Activated gamma-delta T cell treated with anti-CD3 and anti-CD28 coated beads, Interleukin-2, amount 50 U/mL, for 16 hours (primary cell): ENCODE measurements at places on chromosomes 4 and X.

DNA sequence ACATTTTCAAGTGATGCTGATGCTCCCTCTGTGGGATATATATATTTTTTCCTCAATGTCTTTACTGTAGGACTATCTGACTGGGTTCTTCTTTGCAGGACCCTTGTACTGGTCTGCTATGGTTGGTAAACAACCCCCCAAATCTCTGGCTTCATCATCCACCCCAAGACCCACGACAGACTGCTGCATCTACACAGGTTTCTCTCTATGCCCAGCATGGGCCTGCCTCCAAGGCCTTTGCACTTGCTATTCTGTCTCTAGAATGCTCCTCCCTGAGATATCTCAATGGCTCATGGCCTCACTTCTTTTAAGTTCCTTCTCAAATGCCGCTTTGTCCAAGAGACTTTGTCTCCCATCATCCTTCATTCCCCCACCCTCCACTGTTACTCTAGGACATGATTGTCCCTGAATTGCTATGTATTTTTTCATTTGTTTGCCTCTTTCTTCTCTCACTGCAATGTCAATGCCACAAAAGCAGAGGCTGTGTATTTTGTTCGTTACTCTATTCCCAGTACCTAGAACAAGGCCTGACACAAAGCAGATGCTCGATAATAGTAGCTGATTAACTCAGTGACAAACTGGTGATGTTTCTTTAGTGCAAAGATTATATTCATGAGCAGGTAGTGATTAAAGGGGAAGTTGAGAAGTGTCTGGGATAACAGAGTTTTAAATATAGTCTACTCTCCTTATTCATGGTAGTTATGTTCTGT lies 6.6 kb downstream of the EVC start:
- no peak for DNase-seq

DNA sequence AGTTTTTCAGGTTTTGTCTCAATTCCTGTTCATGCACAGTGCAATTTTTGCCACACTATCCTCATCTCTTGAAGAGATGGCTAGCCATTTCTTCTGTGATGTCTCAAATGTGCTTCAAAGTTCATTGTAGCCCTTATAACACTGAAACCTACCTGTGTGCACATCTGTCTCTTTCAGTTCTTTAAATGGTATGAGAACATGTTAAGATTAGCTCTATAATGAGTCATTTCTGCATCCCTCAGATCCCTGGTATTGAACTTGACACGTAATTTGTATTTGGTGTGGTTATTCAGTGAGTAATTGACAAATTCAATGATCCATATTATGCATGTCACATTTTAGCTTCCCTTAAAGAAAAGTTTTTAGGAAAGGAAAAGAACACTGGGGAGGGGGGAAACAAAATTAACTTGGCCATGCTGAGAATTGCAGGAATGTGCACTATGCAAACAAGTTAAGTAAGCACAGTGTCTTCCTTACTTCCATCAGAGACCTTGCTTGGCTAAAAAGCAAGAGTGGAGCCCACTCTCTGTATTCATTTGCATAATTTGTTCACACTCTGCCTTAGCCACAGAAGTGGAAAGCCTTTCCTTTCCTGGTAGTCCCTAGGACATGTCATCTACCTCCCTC lies 659.8 kb upstream of the MAGEB2 start:
- no peak for DNase-seq

DNA sequence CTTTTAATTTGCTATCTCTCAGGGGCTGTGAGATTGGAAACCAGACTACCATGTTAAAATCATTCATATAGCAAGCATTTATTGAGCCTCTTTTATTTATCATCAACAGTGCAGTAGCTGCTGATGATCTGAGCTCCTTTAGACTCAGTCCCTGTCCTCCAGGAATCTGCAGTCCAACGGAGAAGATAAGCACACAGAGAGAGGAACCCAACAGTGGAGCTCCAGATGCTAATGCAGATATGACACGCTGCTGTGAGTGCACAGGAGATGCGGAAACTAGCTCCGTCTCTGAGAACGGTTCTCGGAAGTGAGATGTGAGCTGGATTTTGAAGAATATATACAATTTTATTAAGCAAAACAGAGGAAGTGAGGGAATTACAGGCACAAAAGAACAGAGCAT lies 35.4 kb downstream of the DCHS2 start:
- no peak for DNase-seq

- no peak for DNase-seq
Observed at GRCh38 chr4:41065434-41066006, 148.8 kb downstream of the APBB2 start.

- DNase-seq = no peak
Observed at GRCh38 chr4:83552924-83553323, 17.0 kb downstream of the GPAT3 start.

GRCh38 chrX:16756724-16757123 lies 29.5 kb upstream of the TXLNG start:
- no peak for DNase-seq

DNA sequence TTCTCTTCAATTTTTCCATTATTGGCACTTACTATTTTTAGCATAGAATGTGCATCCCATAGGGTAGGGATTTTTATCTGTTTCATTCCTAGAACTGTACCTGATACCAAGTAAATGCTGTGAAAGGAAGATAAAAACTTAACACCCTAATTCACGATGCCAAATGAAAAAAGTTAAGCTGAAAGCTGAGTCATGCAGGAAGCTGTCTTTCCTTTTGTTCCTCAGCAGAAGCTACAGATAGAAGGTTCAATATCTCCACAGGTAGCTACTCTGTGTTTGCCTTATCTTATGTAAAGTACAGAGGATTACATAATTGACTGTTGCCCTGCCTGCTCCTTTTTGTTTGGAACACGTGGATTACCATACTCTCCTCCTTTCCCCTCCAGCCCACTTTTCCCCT lies 77.0 kb downstream of the LRP2BP start:
- DNase-seq = no peak

- no peak for DNase-seq
Observed at GRCh38 chrX:20414066-20414465, 147.4 kb upstream of the RPS6KA3 start.

- no peak for DNase-seq
Observed at GRCh38 chr4:183843248-183843671, 61.8 kb upstream of the STOX2 start.

DNA sequence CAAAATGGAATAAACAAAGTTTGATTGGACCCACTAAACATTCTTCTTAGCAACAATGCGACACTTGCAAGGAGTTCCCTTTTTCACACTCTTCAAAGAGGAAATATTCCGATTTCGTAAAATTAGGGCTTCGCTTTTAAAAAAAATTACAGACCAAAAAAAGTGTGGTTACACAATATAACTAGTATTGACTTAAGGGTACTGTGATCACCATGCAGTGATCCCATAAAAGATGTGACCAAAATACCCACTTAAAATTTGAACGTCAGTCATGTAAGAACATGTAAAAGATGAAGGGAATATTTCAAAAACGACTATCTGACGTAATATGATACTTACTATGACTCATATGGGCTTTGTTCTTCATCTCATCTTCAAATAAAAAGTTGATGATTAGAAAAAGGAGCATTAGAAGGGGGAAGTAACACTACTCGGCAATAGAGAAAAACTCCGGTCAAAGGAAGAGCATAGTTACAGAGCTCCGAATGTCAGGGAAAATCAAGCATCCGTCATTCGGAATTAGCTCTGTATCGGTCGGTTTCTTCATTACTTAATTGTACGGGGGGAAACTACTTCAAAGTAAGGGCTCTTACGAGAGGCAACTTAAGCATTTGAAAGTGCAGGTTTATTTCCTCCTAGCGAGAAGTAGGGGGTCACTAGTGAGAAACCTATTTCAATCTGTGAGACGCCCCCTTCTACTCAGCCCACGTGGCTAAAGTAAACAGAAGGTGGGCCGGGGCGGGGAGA lies 1.3 kb upstream of the TET2 start:
- no peak for DNase-seq

DNA sequence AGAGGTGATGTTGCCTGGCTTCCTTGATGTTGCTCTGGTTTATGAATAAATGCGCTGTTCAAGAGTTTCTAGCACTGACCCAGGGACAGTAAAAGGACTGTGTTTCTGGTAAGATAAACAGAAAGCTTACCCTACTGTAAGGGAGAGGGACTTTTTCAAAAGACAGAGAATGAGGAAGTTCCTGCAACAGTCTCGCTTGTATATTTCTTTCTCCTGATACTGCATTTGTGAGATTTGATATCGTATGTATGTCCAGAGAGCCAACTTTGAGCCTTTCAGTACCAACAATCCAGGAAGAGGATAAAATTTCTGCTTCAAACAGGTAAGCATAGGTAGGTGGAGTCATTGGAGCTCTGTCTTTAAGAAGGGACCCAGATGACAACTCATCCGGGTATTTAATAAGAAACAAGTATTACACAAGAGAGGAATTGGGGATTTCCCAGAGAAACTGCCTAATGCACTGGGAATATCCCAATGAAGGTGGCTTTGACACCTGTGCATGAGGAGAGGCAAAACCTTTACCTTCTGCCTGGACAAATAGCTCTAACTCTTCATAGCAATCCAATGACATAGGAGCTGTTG lies 773 bp downstream of the DAPP1 start:
- DNase-seq = no peak

- DNase-seq = no peak
Observed at GRCh38 chr4:17475481-17475880, 36.4 kb downstream of the QDPR start.

- no peak for DNase-seq
Observed at GRCh38 chr4:99827454-99827853, 10.8 kb downstream of the DAPP1 start.

DNA sequence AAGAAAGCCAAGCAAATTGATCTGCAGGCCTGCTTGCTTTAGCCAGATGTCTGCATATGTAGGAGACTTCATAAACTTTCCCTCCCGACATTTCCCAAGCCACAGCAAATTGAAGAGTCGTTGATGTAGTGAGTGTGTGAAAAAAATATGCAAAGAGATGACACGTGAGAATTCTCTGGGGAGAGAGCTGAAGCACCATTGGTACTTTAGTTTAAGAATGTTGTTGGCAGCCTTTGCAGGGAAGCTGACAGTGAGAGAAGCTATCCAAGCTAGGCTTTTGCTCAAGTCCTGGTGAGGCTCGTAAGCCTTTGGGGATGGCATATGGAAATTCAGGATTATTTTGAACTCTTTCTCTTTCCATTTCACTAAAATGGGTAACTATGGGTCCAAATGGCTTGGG lies 87.5 kb downstream of the GLRA2 start:
- no peak for DNase-seq

- no peak for DNase-seq
Observed at GRCh38 chr4:73869130-73870055, at the start of gene CXCL1. Gene CXCL1 (plus strand): TSS chr4:73869393. CDS start chr4:73869471, 78 bp downstream.

GRCh38 chrX:111100191-111100590 lies 4.2 kb downstream of the PAK3 start:
- DNase-seq = no peak

- no peak for DNase-seq
Observed at GRCh38 chr4:171812665-171813525, at the start of gene GALNTL6. Gene GALNTL6 (plus strand): TSS chr4:171813404.

- DNase-seq = no peak
Observed at GRCh38 chrX:30327762-30328161, 18.6 kb upstream of the NR0B1 start.

DNA sequence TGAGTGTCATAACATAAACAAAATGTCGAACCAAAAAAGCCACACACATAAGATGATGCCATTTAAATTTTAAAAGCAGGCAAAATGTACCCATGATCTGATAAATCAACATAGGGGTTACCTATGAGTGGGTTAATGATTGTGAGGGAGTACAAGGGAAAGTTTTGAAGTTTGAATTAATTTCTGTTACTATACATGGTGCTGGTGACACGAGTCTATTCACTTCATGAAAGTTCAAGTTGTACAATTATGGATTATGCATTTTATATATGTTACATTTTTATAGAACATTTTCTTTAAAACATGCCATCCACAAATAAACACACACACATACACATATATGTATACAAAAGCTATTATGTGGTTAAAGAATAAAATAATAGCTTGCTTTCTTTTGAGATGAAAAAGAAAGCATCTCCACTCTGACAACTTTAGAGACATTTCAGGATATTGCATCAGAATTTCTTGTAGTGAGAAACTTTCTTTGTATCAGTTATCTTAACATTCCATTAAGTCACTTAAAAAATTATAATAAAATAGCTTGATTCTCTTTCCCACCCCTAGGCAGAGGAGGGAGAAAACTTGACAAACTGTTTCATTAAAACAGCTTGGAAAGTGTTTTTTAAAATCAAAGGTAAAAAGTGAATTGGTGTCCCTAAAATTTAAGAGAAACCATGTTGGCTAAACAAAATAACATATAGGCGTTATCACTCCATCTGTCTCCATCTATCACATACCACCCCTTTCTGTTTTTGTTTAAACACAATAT lies 891.8 kb upstream of the NDST4 start:
- no peak for DNase-seq

DNA sequence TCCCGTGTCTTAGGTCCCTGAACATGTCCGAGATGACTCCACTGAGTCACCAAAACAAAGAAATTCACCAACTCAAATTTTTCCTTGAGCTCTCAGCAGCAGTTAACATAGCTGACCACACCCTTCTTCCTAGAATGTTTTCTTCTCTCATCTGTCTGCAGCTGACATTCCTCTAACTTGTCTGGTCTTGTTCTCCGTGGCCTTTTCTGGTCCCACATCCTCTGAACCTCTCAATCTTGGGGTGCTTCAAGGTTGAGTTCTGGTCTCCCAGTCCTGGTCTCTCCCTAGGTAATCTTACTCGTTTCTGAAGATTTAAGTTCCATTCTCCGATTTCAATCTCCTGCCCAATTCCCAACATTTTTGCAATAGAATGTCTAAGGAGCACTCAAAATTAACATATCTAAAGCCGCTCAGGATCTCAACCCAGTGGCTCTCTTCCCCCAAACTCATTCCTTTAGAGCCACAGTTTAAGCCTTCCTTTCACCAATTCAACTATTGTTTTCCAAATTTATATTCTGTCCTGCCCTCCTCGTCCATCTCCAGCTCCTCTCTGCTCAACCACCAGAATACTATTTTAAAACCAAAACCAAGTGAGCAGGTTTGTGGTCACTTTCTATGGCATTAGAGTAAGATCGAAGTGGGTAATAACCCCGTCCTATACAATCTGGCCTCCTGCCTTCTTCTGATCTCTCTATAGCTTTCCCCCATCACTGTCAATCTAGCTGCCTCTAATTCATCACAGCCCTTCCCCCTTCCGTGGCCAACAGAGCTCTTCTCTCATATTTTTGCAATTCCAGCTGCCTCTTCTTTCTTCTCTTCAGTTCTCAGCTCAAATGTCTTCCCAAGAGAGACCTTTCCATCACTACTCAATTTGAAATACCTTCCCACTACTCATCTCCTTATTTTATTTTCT lies 1.2 kb downstream of the TRIML2 start:
- DNase-seq = no peak

GRCh38 chr4:105130945-105131344 lies 15.7 kb upstream of the TET2 start:
- DNase-seq = no peak

DNA sequence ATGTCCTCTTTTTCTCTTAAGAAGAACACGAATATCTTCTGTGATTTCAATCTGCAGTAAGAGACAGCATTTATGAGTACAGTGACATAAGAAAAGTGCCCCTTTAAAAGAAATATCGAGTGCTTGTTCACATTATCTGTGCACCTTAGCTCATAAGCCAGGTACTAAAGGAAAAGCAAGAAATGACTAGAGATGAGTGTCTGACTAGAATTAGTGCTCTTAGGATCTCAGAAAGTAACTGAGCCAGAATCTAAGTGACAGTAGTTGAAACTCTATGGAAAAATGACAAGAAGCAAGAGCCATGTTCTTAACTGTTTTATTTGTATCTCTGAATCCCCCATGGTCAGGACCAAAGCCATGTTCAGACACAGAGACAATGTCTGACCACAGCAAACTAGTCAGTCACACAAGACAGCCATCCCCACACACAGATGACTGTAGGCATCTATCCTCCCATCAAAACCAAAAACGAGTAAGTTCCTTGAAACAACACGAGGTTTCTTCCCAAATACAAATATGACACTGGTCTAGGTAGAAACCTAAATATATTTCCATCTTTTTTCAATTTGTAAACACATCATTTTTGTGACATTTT lies 36.8 kb downstream of the ACSL4 start:
- DNase-seq = no peak
